ENCODE measurements at places on chromosomes 12 and 14.

- H3K27me3 ChIP-seq = no peaks in the 10 kb centered on the region
- H3K36me3 ChIP-seq = no peaks in the 10 kb centered on the region
- no peak for DNase-seq
- H3K27ac ChIP-seq = no peak overlapping the region
- H3K4me3 ChIP-seq = no peak overlapping the region
- peaks cover 11% of the 10 kb centered on the region for H3K4me1 ChIP-seq
Observed at GRCh38 chr12:128643155-128643554, 180.6 kb downstream of the SLC15A4 start.

- no peak overlapping the region for H3K4me3 ChIP-seq
- no peak overlapping the region for H3K27ac ChIP-seq
- H3K36me3 ChIP-seq = peaks cover 71% of the 10 kb centered on the region
- peaks cover 15% of the 10 kb centered on the region for H3K4me1 ChIP-seq
Observed at GRCh38 chr14:91338379-91338778, 79.2 kb downstream of the CCDC88C start.

GRCh38 chr12:1918884-1919236 is 408 bp upstream of the CACNA2D4 start:
- no peak for DNase-seq
- no peak overlapping the region for H3K27ac ChIP-seq
- peaks cover 11% of the 10 kb centered on the region for H3K27me3 ChIP-seq
- no peak overlapping the region for H3K4me3 ChIP-seq

GRCh38 chr14:96271421-96271762 is 15.4 kb downstream of the BDKRB1 start:
- DNase-seq = no peak
- no peak overlapping the region for H3K4me3 ChIP-seq
- H3K4me1 ChIP-seq = no peaks in the 10 kb centered on the region

DNA sequence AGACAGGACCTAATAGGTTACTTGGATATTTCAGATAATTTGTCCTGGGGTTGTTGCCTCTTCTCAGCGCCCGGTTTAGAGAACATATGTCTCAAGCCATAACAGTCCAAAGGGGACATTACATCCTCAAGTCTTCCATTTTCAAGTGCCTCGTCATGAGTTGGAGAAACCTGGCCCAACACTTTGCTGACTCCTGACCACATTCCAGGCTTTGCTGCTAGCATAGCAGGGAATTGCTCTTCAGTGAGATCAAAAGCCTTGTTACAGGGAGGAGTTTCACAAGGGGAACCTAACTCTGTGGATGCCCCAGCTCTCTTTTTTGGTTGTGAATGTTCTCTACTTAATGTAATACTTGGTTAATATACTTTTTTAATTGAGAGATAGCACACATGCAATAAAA is 8.2 kb upstream of the MMP19 start:
- no peaks in the 10 kb centered on the region for H3K36me3 ChIP-seq
- no peaks in the 10 kb centered on the region for H3K4me1 ChIP-seq
- no peak overlapping the region for H3K27ac ChIP-seq

- peaks cover 3% of the 10 kb centered on the region for H3K36me3 ChIP-seq
- H3K27me3 ChIP-seq = peaks cover 39% of the 10 kb centered on the region
- no peak overlapping the region for H3K27ac ChIP-seq
- no peak overlapping the region for H3K4me3 ChIP-seq
- no peak for DNase-seq
- no peaks in the 10 kb centered on the region for H3K4me1 ChIP-seq
Observed at GRCh38 chr14:95895720-95896119, 19.1 kb downstream of the TUNAR start.

- DNase-seq = no peak
- no peak overlapping the region for H3K27ac ChIP-seq
- H3K27me3 ChIP-seq = no peaks in the 10 kb centered on the region
Observed at GRCh38 chr14:61647704-61648103, 47.6 kb upstream of the HIF1A start.

DNA sequence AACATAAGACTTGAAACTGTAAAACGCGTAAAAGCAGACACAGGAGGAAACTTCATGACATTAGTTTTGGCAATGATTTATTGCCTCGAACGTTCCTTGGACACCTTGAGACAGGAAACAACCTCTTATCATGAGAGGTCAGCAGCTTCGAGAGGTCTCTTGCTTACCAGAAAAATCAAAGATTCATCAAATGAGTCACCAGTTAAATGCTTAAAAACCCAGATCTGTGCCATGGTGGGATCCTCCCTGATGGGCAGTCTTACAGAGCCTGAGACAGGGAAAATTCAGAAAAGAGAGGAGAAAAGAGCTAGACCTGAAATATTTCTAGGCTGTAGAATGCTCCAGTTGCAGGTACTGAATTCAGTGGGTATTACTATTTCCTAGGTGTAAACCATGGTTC is 1093.9 kb downstream of the AACS start:
- no peaks in the 10 kb centered on the region for H3K27me3 ChIP-seq
- no peaks in the 10 kb centered on the region for H3K36me3 ChIP-seq
- H3K4me1 ChIP-seq = no peaks in the 10 kb centered on the region
- DNase-seq = no peak
- no peak overlapping the region for H3K4me3 ChIP-seq
- no peak overlapping the region for H3K27ac ChIP-seq

GRCh38 chr14:93430315-93431035 is at the start of gene UNC79:
Gene UNC79 (plus strand): TSS chr14:93430939. CDS start chr14:93431030, 91 bp downstream.
- H3K36me3 ChIP-seq = no peaks in the 10 kb centered on the region
- H3K27me3 ChIP-seq = peaks cover 41% of the 10 kb centered on the region

DNA sequence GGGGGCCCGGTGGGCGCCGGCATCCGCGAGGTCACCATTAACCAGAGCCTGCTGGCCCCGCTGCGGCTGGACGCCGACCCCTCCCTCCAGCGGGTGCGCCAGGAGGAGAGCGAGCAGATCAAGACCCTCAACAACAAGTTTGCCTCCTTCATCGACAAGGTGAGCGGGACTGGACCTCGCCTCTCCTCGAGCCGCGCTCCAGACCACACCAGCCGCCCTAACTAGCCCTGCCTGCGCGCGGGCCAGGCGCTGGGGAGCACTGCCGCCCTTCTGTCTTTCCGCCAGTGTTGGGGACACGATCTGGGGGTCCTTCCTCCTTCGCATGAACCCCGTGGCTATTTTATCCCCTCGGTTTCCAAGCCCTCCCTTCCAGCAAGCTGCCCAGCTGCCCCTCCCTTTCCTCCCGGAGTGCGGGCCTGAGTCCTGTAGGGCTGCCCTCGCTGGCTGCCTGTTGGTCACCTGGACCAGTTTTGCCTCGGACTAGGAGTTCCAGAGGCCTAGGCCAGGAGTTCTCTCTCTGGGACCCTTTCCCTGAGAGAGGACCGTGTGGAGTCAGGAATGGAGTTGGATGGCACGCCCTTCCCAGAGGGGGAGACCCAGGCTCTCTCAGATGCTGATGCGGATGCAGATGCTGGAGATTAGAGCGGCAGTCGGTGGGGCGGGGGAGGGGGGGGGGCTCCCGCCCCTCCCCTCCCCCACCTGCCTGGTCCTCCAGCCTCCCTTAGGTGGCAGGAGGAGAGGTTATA is 592 bp downstream of the KRT7 start:
- no peak for DNase-seq
- H3K4me3 ChIP-seq = no peak overlapping the region
- peaks cover 3% of the 10 kb centered on the region for H3K36me3 ChIP-seq
- peaks cover 70% of the 10 kb centered on the region for H3K27me3 ChIP-seq

DNA sequence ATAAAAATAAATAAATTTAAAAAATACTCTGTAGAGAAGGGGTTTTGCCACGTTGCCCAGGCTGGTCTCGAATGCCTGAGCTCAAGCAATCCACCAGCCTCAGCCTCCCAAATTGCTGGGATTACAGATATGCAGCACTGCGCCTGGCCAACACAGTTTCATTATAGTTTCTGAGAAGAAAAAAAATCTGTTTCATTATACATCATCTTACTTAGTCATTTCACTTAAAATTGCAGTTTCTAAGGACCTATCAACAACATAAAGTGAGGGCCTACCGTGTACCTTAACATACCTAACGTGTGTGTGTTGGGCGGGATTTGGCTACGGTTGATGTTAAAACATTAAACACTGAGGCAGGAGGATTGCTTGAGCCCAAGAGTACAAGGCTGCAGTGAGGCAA is 28.3 kb downstream of the P2RX2 start:
- H3K36me3 ChIP-seq = peaks cover 11% of the 10 kb centered on the region
- no peak overlapping the region for H3K4me3 ChIP-seq
- H3K4me1 ChIP-seq = no peaks in the 10 kb centered on the region
- no peaks in the 10 kb centered on the region for H3K27me3 ChIP-seq
- no peak overlapping the region for H3K27ac ChIP-seq

DNA sequence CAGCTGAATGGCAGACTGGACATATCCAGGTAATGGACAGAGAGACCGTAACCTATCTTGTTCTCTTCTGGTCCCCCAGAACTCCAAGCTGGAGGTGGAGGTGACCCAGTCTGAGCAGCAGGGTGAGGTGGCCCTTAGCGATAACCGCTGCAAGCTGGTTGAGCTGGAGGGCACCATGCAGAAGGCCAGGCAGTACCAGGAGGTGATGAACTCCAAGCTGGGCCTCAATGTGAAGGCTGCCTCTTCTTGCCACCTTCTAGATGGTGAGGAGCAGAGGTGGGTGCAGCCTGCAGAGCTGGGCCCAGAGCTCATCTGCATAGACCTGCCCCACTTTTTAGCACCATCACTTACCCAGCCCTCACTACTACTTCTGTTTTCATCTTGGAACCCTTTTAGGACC is 7.2 kb upstream of the KRT86 start:
- H3K36me3 ChIP-seq = peaks cover 2% of the 10 kb centered on the region
- H3K4me3 ChIP-seq = no peak overlapping the region
- DNase-seq = no peak
- H3K27me3 ChIP-seq = peaks cover 27% of the 10 kb centered on the region

- peaks cover 50% of the 10 kb centered on the region for H3K36me3 ChIP-seq
- H3K27me3 ChIP-seq = no peaks in the 10 kb centered on the region
- no peaks in the 10 kb centered on the region for H3K4me1 ChIP-seq
- no peak overlapping the region for H3K27ac ChIP-seq
Observed at GRCh38 chr14:50109342-50109741, 7.0 kb downstream of the VCPKMT start.

DNA sequence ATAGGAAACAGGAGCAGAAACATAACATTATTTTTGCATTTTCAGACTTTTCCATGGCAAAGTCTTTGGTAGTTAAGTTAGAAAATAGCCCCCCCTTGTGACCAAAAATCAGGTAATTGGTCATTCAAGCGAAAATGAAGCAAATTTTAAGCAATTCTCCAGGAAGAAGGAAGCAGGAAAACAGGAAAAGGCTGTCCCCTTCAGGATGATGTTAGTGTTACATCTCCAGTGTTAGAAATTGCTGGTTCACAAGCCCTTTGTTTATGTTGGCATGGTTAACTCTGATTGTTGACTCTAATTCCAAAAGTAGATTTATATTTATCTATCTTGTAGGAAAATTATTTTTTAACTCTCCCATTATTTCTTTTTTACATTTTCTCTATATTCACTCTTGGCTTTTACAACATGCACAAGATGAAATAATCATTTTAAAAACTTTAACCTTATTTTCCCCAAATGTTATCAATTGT is 18.8 kb upstream of the GAS2L3 start:
- H3K27me3 ChIP-seq = peaks cover 30% of the 10 kb centered on the region
- no peaks in the 10 kb centered on the region for H3K4me1 ChIP-seq
- no peak overlapping the region for H3K27ac ChIP-seq
- no peak overlapping the region for H3K4me3 ChIP-seq
- H3K36me3 ChIP-seq = peaks cover 2% of the 10 kb centered on the region
- DNase-seq = no peak

DNA sequence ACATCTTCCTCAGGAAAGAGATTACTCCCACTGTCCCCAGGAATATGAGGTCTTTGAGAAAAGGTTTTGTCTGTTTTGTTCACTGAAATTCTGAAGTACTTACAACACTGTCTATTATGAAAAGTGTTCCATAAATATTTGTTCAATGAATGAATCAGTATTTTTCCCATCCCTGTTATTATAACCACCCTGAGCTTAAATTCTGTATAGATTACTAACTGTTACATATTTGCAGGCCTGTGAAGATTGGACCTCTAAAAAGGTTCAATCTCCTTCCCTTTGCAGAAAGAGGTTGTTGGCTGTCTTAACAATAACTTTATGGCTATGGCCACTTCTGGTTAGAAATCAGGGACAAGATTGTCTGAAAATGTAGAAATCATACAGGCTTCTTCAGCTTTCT is 174.5 kb upstream of the NPAS3 start:
- no peak for DNase-seq
- H3K4me3 ChIP-seq = no peak overlapping the region
- no peaks in the 10 kb centered on the region for H3K4me1 ChIP-seq
- H3K27ac ChIP-seq = no peak overlapping the region
- H3K27me3 ChIP-seq = no peaks in the 10 kb centered on the region
- no peaks in the 10 kb centered on the region for H3K36me3 ChIP-seq

DNA sequence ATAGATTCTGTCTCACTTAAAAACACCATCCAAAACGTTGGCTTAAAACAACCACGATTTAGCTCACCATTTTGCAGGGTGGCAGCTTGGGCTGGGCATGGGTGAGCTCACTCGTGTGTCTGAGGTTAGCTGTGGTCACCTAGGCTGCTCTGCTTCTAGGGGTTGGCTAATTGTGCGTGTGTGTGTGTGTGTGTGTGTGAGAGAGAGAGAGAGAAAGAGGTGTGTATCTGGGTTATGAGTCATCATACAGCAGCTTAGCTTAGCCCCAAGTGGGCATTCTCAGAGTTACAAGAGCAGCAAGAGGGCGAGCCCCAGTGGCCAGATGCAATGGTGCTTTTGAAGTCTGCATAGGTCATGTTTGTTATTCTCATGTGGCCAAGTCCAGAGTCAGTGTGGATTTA is 6.0 kb downstream of the FBXW8 start:
- peaks cover 57% of the 10 kb centered on the region for H3K4me1 ChIP-seq
- peak overlapping the region; percentile 60 for H3K4me3 ChIP-seq
- no peaks in the 10 kb centered on the region for H3K27me3 ChIP-seq
